A549 treated with dexamethasone at 1 μM for 4 hours (cell line): ENCODE measurements at places on chromosomes 7 and 10. TPM values are rescaled to one million over a fixed set of nuclear protein-coding genes. Genes with fewer than 3 reads are reported as not detected.

The LBX1 gene
- not detected in 5 replicates for total RNA-seq

The CDC14C gene
- total RNA-seq: not detected in 5 replicates

The SSC4D gene
- 0.97 to 1.5 TPM (median 1.3 TPM) in 5 replicates for total RNA-seq

The ZNF804B gene
- total RNA-seq: not detected in 5 replicates

The TRUB1 gene
- total RNA-seq: 12.7 to 18.4 TPM (median 16.8 TPM) in 5 replicates

The ZNF239 gene
- 2.0 to 2.4 TPM (median 2.1 TPM) in 5 replicates for total RNA-seq

The PCDH15 gene
- total RNA-seq: not detected in 5 replicates

The FRMD4A gene
- 3.0 to 4.4 TPM (median 4.0 TPM) in 5 replicates for total RNA-seq

The SPDYE11 gene
- not detected in 5 replicates for total RNA-seq

The SHH gene
- 0.34 to 0.61 TPM (median 0.50 TPM) in 5 replicates for total RNA-seq

The TUBGCP2 gene
- 36.0 to 38.5 TPM (median 37.2 TPM) in 5 replicates for total RNA-seq

The FAM25A gene
- not detected in 5 replicates for total RNA-seq

The LRIT1 gene
- total RNA-seq: not detected in 5 replicates

The CHAT gene
- total RNA-seq: not detected in 5 replicates

The HOXA10 gene
- total RNA-seq: 6.9 to 8.3 TPM (median 7.2 TPM) in 5 replicates

The CFTR gene
- 0.05 to 0.11 TPM in 2 of 5 replicates, not detected in the others for total RNA-seq

The BTRC gene
- total RNA-seq: 8.1 to 12.8 TPM (median 11.2 TPM) in 5 replicates

The CRTAC1 gene
- 1.1 to 1.7 TPM (median 1.5 TPM) in 5 replicates for total RNA-seq

The TMEM270 gene
- total RNA-seq: 0.11 to 0.25 TPM (median 0.21 TPM) in 5 replicates

The ZNF117 gene
- total RNA-seq: 0.15 to 0.21 TPM (median 0.17 TPM) in 5 replicates

The CTAGE6 gene
- not detected in 5 replicates for total RNA-seq
